Heart right ventricle (tissue), 16 donors: ENCODE measurements at places on chromosomes 7 and 10.

- DNase-seq, result no peak
- no peaks in the 10 kb centered on the region for H3K27me3 ChIP-seq
- no peak overlapping the region for H3K27ac ChIP-seq
- H3K4me1 ChIP-seq, result no peaks in the 10 kb centered on the region
- H3K4me3 ChIP-seq, result no peak overlapping the region
These were observed 92.4 kb upstream of the PIK3CG start for GRCh38 chr7:106772655-106773108.

DNA sequence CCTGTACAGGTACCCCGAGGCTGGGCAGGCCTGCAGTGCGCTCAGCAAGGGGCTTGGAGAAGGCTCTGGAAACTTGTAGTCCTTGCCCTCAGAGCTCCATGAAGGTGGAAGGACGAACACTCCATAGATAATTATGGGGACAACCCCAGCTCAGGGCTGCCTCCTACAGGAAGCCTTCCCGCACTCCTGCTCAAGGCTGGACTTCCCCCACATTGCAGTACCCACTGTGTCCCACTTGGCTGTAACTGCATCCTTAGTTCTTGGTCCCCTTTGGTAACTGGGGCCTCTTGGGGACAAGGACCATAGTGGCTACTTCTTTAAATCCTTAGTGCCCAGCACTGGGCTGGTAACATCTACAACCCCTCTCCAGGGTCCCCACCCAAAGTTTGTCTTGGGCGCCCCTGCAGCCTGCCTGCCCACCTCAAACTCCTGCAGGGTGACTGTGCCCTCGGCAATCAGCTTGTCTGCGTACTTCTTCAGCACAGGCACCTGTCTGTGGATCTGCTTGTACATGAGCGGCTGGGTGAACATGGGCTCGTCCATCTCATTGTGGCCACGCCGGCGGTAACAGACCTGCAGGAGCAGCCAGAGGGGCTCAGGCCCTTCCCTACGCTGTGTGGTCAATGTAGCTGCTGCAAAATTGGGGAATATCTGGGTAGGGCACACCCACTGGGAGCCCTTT, 17.1 kb downstream of the OGDHL start:
- no peaks in the 10 kb centered on the region for H3K4me1 ChIP-seq
- H3K27ac ChIP-seq, result no peak overlapping the region
- no peak overlapping the region for H3K4me3 ChIP-seq
- no peak for DNase-seq
- H3K27me3 ChIP-seq, result no peaks in the 10 kb centered on the region

- H3K27ac ChIP-seq, result no peak overlapping the region
- no peaks in the 10 kb centered on the region for H3K4me1 ChIP-seq
- H3K36me3 ChIP-seq, result no peaks in the 10 kb centered on the region
- no peaks in the 10 kb centered on the region for H3K27me3 ChIP-seq
- H3K4me3 ChIP-seq, result no peak overlapping the region
These were observed 809.6 kb upstream of the LRRN3 start for GRCh38 chr7:110281362-110281761.

DNA sequence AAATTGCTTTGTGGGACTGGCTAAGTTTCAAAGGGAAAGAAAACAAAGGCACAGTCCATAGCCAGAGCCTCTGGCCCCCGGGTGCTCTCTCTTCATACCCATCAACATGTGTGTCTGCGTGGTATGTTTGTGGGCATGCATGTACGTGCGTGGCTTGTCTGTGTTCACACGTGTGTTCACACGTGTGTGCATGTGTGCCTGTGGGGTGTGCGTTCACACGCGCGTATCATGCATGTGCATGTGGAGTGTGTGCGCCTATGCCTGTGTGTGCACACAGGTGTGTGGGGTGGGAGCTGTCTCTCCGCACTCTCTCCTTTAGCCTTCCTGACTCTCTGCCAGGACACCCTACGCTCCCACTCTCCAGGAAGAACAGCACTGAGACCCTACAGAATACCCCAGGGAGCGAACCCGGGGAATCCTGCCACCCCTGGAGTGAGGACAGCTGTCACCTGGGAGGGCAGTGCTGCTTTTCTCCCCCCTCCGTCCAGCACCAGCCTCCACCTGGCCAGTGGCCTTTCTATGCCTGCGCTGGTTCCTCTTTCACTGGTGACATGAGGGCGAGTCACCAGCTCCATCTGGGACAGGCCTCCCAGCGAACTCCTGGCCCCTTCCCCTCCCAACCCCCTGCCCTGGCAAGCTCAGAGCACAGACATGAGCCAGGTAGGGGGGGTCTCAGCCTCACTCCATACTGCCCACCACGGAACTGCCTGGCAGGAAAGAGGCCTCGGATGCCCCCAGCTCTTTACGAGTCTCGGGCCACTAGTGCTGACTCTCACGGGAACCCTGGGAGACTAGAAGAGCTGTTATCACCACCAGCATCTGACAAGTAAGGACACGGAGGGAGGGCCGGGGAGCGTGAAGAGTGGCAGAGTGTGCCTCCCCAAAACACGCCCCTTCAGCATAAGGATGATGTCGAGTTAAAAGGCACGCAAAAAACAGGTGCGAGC, 16.5 kb downstream of the WDR86 start:
- no peak for DNase-seq
- H3K27ac ChIP-seq, result no peak overlapping the region
- H3K36me3 ChIP-seq, result no peaks in the 10 kb centered on the region
- H3K27me3 ChIP-seq, result peaks cover 16% of the 10 kb centered on the region
- H3K4me3 ChIP-seq, result no peak overlapping the region
- no peaks in the 10 kb centered on the region for H3K4me1 ChIP-seq

- no peak overlapping the region for H3K27ac ChIP-seq
- no peak for DNase-seq
- H3K4me1 ChIP-seq, result no peaks in the 10 kb centered on the region
- no peaks in the 10 kb centered on the region for H3K27me3 ChIP-seq
- no peaks in the 10 kb centered on the region for H3K36me3 ChIP-seq
These were observed 65.2 kb downstream of the ZMYND11 start for GRCh38 chr10:200405-200804.

DNA sequence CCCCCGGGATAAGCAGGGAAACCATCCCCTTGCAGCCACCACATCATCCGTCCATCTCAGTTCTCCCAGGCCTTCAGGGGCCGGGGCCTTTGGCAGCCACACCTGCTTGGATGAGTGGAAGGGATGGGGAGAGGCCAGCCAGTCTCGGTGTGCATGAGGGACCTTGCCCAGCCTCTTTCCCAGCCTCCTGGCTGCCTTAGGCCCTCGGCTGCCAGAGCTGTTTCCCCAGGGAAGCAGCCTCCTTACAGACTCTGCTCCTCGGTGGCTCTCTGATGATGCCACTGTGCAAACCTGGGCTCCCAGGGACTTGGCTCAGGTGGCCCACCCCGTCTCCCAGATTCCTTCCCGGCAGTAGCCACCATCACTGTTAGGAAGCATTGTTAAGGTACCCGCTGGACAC, 14.7 kb downstream of the FGF8 start:
- H3K4me1 ChIP-seq, result no peaks in the 10 kb centered on the region
- DNase-seq, result no peak
- H3K27ac ChIP-seq, result no peak overlapping the region
- peaks cover 19% of the 10 kb centered on the region for H3K27me3 ChIP-seq
- H3K4me3 ChIP-seq, result no peak overlapping the region
- no peaks in the 10 kb centered on the region for H3K36me3 ChIP-seq

DNA sequence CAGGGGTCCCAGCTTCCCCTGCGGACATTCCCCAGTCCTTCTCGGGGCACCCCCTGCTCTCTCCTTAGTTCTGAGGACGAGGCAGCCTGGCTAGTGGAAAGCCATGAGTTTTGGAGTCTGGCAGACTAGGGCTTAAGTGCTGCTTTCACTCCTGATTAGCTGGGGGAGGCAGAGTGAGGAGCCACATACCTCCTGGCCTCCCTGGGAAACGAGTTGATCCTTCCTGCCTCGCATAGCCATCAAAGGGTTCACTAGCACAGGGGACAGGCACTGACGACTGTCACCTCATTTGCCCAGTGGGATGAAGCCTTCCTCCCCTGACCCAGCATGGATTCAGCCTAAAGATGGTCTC, 402.5 kb downstream of the RPS24 start:
- H3K36me3 ChIP-seq, result no peaks in the 10 kb centered on the region
- no peak for DNase-seq
- H3K27ac ChIP-seq, result no peak overlapping the region
- H3K4me1 ChIP-seq, result peaks cover 44% of the 10 kb centered on the region
- H3K27me3 ChIP-seq, result no peaks in the 10 kb centered on the region

- H3K4me1 ChIP-seq, result no peaks in the 10 kb centered on the region
- no peaks in the 10 kb centered on the region for H3K27me3 ChIP-seq
- no peak overlapping the region for H3K4me3 ChIP-seq
- no peaks in the 10 kb centered on the region for H3K36me3 ChIP-seq
- no peak for DNase-seq
- H3K27ac ChIP-seq, result no peak overlapping the region
These were observed 675.6 kb upstream of the POT1 start for GRCh38 chr7:125605241-125605640.
